Activated gamma-delta T cell treated with Interleukin-2 at 50 U/mL for 16 hours (primary cell): ENCODE measurements at places on chromosomes 6 and 20.

DNA sequence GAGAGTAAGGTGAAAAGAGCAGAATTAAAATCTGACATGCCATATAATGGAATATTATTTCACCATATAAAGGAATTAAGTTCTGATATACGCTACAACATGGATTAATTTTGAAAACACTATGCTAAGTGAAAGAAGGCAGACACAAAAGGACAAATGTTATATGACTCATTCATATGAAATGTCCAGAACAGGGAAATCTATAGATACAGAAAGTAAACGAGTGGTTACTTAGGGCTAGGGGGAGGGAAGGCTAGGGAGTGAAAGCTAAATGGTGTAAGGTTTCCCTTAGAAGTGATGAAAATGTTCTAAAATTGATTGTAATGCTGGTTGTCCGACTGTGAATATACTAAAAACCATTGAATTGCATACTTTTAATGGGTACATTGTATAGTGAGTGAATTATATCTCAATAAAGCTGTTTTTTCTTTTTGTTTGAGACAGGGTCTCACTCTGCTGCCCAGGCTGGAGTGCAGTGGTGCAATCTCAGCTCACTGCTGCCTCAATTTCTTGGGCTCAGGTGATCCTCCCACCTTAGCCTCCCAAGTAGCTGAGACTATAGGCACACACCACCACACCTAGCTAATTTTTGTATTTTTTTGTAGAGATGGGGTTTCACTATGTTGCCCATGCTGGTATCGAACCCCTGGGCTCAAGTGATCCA, 8.2 kb downstream of the PRPH2 start:
- no peak for DNase-seq

GRCh38 chr6:159655409-159655988, 37.5 kb downstream of the SOD2 start:
- no peak for DNase-seq

DNA sequence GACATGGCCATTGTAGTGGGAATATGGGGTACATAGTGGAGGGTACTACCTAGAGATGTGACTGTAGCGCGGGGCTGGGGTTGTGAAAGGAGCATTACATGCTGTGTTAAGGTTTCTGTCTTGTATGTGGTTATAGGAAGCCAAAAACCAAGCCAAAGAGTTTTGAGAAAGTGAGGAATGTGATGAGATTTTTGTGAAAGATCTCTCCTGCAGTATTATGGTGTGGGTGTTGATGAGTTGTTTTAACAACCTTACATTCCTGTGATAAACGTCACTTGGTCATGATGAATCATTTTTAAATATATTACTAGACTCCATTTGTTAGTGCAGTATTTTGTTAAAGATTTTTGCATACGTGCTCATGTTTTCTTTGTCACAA, 48.9 kb downstream of the ZFAND3 start:
- no peak for DNase-seq

- no peak for DNase-seq
Observed at GRCh38 chr6:1212919-1213318, 99.0 kb upstream of the FOXQ1 start.

DNA sequence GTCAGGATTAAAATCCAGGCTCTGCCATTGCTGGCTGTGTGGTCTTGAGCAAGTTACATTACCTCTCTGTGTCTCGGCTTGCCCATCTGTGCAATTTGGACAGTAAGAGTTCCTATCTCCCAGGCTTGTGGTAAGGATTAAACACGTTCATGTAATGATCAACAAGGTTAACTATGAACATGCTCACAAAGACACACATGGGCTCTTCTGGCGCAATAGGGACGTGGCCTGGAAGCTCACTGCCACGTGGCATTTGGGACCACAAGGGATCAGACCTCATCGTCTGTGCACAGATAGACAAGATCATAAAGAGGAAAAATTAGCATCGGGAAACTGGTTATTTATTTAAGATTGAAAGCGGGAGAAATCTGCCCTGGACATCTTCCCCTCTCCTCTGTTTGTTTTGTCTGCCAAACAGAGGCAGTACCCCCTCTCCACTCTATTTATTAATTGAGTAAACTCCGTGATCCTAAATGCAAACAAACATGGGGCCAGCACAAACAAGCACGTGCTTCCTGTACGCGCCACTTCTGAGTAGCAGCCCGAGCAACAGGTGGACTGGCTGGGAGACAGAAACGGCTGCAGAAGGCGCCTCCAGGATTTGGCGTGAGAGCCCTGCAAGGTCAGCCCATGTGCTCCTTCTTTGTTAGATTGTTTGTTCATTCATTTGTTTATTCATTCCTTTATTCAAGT, 95.0 kb downstream of the CDH26 start:
- no peak for DNase-seq

- no peak for DNase-seq
Observed at GRCh38 chr6:115782612-115783011, 278.1 kb downstream of the FRK start.

DNA sequence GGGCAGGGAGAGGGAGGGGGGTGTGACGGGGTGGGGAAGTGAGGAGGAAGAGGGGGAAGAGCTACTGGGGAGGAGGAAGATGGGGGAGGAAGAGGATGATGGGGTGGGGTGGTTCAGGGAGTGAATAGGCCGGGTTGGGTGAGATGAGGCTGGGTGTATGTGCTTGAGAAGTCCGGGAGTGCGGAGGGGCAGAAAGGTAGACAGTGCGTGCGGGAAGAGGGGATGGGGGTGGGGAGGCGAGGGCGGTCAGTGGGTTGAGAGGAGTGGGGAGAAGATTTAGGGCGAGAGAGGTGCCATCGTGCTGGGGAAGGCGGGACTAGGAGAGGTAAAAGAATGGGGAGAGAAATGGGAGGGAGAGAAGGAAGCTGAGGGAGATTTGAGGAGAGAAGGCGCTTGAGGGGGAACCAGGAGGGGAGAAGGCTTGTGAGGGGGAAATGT, 30.9 kb upstream of the NOTCH4 start:
- no peak for DNase-seq

- DNase-seq, result no peak
Observed at GRCh38 chr6:138528137-138528536, 28.8 kb upstream of the NHSL1 start.

GRCh38 chr20:34680586-34681175, 3.8 kb upstream of the PIGU start:
- no peak for DNase-seq

DNA sequence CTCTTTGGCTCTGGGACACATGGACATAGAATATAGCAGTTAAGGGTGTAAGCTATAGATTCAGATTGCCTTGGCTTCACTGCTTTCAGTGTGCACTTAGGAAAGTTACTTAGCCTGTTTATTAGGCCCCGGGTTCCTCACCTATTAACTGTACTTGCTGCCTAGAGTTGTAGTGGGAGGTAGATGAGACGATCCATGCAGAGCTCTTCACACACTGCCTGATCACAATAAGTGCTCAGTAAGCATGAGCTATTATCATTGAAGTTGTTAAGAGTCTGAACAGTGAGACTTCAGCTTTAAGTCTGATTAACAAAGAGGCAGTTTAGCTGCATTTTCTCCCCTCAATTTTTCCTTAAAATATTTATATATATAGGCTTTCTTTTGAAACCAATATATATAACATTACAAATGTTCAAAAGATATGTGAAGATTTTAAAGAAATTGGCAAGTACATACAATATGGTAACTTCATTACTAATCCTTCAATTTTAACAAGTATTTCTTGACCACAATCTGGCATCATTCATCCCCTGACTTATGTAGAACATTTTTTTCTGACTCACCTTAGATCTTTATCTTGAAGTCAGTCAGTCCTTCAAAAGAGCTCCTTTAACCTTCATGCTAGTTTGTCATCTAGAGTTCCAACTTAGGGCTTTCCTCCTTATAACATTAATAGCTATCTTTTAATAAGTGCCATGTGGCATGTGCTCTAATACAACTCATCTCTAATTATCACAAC, 20.5 kb upstream of the SUPT3H start:
- DNase-seq, result no peak

DNA sequence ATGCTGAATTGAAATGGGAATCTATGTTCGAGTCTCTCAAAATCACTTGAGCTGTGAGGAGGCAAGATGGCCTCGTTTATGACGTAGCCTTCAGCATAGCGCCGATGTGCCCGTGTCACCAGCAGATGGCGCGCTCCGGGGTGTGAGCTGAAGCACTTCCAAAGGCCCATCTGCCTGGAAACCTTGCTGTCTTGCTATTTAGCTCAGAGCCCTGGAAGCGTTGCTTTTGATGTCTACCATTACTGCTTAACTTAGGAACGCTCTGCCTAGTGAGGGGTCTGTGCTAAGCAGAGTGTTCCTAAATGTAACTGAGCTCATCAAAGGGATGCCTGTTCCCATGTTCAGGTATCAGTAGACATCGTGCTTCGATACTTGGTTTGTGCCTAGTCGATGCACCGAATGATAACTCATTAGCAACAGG, 67.7 kb downstream of the SYCP2L start:
- peak; percentile 38 for DNase-seq

DNA sequence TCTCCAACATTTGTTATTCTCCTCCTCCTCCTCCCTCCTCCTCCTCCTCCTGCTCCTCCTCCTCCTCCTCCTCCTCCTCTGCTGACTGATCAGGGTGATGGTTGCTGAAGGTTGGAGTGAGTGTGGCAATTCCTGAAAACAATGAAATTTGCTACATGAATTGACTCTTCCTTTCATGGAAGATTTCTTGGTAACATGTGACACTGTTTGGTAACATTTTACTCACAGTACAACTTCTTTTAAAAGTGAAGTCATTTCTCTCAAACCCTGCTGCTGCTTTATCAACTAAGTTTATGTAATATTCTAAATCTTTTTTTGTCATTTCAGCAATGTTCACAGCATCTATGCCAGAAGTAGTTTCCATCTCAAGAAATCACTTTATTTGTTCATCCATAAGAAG, 543.0 kb downstream of the MAFB start:
- DNase-seq, result no peak

DNA sequence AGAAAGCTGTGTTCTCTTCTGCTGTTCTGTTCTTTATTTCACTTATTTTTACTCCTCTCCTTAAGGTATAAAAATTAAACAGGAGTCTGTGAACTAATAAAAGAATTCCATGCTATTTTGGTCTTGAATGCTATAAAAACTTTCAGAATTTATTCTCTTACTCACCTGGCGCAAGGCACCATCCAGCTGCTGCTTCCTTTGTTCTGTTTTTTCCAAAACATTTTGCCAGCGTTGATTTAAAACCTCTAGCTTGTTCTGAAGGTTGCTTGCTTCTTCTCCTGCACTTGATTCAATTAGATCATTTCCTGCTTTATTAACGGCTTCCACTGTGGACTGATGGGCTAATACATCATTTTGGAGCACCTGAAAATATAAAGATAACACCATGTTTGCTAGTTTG, 145.0 kb downstream of the DST start:
- no peak for DNase-seq

DNA sequence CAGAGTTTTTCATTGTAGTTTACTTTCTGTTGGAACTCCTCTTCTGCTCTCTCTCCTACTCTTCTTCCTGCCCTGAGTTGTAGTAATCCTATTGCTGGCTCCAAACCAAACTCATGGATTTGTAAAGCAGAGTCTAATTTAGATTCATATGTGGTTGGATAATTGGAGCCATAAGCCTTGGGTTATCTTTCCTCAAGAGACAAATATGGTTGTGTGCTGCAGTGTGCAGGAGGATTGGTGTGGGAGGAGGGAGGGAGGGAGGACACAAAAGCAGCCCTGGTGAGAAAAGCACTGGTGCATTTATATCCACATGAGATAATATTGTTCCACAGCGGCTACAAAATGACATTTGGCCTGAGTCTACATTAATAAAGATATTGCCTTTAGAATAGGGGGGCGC, 4.2 kb downstream of the HLA-G start:
- DNase-seq, result no peak

- no peak for DNase-seq
Observed at GRCh38 chr6:109738667-109739066, 47.6 kb downstream of the FIG4 start.

DNA sequence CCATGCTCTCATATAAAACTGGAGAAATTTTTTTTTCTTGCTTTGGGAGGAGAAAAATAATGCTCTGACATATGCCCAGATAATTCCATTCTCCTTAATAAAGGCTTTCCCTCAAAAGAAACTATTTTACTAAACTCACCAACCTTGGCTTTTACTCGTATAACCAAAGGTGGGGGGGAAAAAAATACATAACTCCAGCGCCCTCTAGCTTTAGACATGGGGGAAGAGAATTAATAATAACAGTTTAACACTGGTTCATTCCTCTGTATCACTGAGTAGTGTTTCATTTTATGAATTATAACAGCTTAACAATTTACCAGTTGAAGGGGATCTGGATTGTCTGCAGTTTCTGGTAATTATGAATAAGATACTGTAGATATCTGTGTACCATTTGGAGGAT, 1226.1 kb downstream of the GRIK2 start:
- DNase-seq, result no peak

GRCh38 chr20:23081263-23081819, 4.8 kb downstream of the CD93 start:
- no peak for DNase-seq

DNA sequence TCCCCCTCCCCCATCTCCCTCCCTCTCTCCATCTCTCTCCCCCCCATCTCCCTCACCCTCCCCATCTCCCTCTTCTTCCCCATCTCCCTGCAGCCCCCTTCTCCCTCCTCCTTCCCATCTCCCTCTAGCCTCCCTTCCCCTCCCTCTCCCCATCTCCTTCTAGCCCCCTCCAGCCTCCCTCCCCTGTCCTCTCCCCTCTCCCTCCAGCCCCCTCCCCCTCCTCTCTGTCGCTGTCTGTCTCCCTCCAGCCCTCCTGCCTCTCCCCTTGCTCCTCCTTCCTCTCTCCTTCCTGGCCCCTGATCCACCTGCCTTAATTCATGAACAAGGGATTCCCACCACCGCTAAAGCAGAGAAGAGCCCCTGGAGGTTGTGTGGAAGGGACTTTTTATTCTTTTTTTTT, 26.9 kb upstream of the CHMP4B start:
- DNase-seq, result no peak

- DNase-seq, result no peak
Observed at GRCh38 chr20:8246153-8246552, 114.1 kb downstream of the PLCB1 start.

DNA sequence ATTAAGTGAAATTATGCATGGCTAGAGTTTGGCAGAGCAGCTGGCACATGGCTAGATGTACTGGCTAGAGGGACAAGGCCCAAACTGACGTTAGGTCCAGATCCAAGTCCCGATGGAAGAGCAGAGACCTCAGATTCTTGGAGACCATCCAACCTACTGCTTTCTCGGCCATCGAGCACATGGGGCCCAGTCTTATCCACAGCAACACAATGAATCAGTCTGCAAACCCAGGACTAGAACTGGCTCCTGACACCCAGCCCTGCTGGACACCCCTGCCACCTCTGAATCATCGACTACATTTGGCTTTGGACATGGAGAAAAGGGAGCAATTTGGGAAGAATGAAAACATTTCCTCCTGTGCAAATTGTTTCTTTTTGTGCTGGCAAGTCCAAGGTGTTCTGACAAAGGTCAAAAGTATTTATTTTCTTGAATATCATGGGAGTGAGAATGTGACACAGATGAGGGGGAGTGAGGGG, 23.9 kb upstream of the YWHAB start:
- DNase-seq, result no peak
